Small intestine (tissue), 16 donors: ENCODE measurements at places on chromosomes 2 and 18.

- no peak for DNase-seq
Observed at GRCh38 chr2:163646687-163647086, 89.1 kb downstream of the FIGN start.

DNA sequence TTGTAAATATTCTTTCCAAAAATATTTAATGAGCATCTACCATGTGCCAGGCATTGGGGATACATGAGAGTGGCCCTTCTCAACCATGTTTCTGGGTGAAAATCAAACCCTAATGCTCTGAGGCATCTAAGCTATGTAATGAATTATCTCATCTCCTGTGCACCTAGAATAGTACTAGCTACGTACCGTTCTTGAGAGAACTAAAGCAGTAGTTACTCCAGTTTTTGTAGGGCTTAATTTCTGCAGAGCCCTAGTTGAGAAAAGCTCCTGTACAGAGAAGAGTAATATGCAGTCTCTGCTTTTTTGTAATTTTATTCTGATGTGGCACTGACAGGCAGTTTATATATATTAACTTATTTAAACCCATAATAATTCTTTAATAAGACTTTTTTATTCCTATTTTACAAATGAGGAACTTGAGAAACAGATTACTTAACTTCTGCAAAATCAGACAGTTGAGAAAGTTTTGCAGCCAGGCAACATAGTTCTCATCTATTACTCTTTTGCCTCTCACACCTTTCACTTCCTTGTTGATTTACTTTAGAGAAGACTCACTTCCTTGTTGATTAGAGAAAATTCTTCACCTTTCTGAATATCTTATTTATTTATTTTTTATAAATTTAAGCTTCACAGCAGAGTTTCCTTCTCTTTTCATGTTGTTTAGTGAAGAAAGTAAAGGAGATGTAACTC is 3.1 kb downstream of the SPOPL start:
- peak; percentile 42 for DNase-seq

DNA sequence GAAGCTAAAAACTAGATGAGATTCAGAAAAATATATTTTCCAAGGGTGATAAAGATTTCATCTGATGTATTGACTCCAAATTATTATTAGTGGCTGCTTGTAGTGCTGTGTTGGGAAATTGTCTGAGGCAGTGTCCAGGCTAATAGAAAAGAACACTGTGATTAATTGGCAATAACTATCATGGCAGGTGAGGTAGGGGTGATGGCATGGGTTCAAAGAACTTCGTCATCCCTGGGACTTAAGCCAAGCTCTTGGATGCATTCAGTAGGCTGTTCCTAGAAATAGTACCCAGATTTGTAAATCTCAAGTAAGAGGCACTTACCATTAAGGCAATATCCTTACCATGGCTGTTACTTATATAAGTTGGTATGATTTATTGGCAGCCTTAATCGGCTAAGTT is 13.2 kb upstream of the RAPGEF4 start:
- peak; percentile 64 for DNase-seq

DNA sequence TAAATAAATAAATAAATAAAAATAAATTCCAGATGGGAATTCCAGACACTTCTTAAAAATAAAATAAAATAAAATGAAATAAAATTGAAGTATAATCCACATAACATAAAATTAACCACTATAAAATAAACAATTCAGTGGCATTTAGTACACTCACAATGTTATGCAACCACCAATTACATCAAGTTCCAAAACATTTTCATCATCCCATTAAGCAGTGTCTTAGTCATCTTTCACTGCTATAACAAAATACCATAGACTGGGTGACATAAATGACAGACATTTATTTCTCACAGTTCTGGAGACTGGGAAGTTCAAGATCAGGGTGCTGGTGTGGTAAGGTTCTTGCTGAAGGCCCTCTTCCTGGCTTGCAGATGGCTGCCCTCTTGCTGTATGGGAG is 22.6 kb upstream of the PROKR1 start:
- no peak for DNase-seq

- peak; percentile 90 for DNase-seq
Observed at GRCh38 chr18:48975817-48976649, 25.3 kb upstream of the SMAD7 start.

GRCh38 chr2:219230059-219230540 is 494 bp downstream of the ANKZF1 start:
- DNase-seq = peak; percentile 72

DNA sequence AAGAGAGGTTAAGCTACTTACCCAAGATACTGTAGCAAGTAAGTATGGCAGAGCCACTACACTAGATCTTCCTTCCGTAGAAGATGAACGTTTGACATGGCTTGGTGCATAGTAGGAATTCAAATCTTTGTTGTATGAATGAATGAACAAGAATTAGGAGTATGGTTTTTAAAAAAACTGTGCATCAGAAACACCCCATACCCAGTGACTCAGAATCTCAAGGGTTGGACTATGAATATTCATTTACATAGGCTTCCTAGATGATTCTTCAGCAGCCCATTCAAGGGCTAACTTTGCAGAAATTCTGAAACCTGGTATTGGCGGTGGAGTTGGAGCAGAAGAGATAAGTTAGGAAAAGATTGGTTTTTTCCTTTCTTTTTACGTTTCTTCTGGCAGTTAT is 5.4 kb downstream of the ACTR3 start:
- DNase-seq = no peak

DNA sequence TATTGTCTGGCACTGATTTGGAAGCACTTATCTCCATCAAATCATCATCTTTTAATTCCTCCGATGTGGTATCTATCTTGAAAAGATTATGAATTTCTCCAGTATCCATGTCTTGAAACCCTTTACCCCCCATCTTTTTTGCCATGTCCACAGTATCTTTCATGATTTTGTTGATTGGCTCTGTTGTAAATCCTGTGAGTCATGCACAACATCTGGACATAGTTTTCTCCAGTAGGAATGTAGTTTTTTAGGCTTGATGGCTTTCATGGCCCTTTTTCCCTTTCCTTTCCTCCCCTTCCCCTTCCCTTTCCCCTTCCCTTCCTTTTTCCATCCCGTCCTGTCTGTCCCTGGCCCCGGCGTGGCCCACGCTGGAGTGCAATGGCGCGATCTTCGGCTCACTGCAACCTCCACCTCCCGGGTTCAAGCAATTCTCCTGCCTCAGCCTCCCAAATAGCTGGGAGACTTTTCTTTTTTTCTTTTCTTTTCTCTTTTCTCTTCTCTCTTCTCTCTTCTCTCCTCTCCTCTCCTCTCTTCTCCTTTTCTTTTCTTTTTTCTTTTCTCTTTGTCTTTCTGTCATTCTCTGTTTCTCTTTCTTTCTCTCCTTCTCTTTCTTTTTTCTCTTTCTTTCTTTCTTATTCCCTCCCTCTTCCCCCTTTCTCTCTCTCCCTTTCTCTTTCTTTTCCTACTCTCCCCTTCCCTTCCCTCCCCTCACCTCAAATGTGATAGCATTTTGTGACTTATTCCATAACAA is 18.4 kb upstream of the ZNF638 start:
- no peak for DNase-seq

- no peak for DNase-seq
Observed at GRCh38 chr2:34481542-34481941, 882.4 kb upstream of the FAM98A start.

DNA sequence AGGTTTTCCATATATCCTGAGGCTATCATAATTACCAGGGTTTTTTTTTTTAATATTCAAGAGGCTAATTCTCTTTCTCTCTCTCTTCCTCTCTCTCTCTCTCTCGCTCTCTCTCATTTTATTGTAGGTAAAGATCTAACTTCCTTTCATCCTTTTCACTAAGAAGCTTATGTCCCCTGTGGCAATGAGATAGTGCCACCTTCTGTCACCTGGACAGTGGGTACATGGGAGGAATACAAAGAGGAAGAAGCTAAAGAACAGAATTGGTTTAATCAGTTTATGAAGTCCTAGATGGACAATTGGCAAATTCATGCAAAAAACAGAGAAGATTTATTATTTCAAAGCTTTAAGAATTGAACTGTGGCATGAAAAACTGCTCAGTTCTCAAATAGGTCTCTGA is 1582.3 kb upstream of the TMEFF2 start:
- DNase-seq = no peak

DNA sequence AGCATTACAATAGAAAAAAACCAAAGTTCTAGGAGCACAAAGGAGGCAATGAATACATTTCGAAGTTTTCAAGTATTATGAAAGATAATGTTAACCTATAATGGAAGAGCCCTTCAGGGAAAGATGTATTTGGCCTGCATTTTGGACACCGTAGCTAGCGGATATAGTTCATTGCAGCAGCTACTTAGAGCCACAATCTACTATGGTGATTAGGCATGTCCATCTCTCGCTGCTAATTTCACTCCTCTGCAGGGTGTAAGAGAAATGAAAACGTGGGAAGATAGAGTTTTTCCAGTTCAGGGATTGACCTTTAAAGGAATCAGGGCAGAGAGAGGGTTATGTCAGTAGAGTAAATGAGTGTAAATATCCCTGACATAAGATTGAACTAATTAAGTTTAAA is 8.5 kb upstream of the CAVIN2 start:
- DNase-seq = no peak

DNA sequence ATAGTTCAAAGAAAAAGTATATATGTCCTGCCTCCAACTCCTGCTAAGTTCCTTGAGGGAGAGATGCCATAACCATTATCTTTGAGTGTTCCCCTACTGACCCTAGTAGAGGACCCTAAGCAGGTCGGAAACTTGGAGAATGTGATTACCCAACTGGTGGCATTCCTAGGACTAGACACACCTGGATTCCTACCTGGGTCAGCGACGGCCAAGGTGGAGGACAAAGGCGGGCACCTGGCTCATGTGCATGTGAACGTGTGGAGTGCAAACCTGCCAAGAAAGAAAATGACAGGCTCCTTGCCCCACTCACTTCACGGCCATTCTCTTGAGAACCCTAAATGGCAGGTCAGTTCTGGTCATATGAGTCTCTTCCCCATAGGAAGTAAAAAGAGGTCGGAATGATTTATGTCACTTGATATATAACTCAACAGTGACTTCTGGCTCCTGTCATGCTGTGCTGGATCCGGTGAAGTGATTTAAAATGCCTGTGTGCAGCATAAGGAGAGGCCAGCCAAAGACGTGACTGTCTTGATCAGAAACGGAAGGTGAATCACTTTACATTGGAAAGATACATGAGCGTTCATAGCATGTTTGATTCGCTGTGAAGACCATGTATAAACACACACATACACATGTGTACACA is 371.6 kb downstream of the EIPR1 start:
- no peak for DNase-seq

DNA sequence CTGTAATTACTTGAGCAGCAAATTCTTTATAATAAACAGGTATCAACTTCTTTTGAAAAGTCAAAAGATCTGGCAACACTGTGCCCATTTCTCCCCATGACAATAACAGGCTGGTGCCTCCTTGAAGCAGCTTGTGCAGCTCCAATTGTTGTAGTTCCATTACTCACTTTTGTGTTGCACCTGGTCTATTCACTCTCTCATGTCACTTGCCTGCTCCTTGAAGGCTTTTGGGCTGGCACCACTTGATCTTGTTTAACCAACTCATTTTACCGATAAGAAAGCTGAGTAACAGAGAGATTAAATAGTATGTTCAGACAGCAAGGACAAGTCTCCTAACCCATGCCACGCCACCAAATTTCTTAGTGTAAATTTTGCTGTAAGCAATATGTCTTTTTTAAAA is 314.5 kb downstream of the OSR1 start:
- no peak for DNase-seq

- DNase-seq = peak; percentile 83
Observed at GRCh38 chr2:127510073-127510472, 16.2 kb downstream of the IWS1 start.

GRCh38 chr2:77270433-77270832 is 251.7 kb downstream of the LRRTM4 start:
- DNase-seq = no peak

DNA sequence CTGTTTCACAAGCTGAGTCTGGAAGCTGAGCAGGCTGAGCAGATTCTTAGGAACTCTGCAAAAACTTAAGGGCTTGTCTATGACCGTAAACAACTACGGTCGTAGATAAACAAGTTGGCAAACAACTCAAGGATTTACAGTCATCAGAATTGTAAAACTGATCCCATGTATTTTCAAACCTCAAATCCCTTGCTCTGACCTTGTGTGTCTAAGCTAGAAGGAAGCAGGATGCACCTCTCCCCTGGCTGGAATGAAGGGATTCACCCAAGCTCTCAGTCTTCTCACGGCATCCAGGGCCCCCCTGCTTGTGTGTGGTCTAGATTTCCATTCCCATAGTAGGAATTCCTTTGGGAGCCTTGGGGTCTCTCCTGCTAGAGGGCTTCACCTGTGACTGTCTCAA is 12.4 kb upstream of the IL1RN start:
- no peak for DNase-seq

GRCh38 chr2:167048829-167049228 is 160.5 kb downstream of the XIRP2 start:
- DNase-seq = no peak
